ENCODE measurements at places on chromosomes 16 and 17.

- no peak overlapping the region for H3K4me3 ChIP-seq
- H3K36me3 ChIP-seq: no peaks in the 10 kb centered on the region
- no peak for DNase-seq
- no peaks in the 10 kb centered on the region for H3K4me1 ChIP-seq
These were observed 1.3 kb downstream of the USH1G start for GRCh38 chr17:74921769-74922168.

DNA sequence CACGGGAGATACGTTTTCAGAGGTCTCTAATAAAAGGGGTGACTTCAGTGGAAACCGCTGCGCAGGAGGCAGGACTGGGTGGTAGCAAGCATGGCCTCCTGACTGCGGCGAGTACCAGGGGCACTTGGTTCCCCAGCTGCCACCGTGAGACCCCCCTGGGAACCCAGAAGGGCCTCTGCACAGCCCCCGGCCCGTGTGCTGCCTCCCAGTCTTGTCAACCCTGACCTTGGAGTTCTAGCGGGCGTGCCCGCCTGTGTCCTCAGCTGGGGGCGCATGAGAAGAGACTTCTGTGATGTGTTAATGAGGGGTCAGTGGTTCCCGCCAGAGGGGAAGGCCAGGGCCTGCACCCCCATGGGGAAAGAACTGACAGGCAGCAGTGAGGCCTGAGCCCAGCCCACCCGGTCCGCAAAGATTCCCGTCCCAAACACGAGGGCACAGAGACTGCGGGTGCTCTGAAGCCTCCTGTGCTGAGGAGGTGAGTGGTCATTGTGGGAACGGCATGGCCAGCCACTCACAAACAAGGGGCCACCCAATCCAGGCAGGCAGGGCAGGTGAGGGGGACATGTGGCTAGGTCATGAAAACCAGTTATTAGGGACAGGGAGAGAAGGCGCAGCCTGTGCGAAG lies 9.4 kb downstream of the ZNF276 start:
- no peak overlapping the region for H3K27ac ChIP-seq
- no peaks in the 10 kb centered on the region for H3K4me1 ChIP-seq
- no peak for DNase-seq
- no peak overlapping the region for H3K4me3 ChIP-seq

DNA sequence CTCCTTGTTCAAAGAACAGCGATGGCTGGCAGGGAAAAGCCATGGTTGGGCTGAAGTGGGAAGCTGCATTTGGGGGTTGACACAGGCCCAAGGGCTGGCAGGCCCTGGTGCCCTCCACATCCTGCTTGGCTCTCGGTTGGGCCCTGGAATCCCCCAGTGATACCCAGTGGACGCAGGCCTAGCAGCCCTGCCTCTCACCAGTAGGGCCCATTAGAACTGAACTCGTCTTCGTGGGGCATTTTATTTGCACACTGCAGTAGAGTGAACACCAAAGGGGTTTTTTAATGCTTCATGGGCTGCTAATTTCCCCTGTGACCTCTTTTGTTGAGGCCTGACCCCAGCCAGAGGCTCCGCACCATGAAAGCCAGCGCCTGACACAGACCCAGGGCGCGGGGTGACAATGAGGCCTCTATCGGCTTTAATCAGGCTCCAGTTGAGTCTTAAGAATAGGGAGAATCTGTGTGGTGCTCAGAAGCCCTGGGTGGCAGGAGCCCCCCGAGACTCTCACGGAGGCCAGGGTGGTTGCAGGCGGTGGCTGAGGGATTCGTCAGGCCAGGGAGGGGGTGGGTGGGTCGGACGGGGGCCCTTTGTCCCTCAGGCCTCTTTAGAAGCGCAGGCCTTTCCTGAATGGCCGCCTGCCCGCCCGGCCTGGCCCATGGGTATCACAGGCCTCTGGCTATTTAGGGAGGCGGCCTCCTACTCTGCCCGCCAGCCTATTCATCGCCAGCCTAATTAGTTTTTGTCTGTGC lies 199.3 kb downstream of the NTN1 start:
- H3K27ac ChIP-seq: no peak overlapping the region
- H3K4me3 ChIP-seq: no peak overlapping the region
- no peaks in the 10 kb centered on the region for H3K27me3 ChIP-seq

GRCh38 chr16:4231367-4231766 lies 10.5 kb downstream of the SRL start:
- H3K4me3 ChIP-seq: no peak overlapping the region
- H3K36me3 ChIP-seq: no peaks in the 10 kb centered on the region
- no peaks in the 10 kb centered on the region for H3K4me1 ChIP-seq
- no peaks in the 10 kb centered on the region for H3K27me3 ChIP-seq
- no peak for DNase-seq
- H3K27ac ChIP-seq: no peak overlapping the region

GRCh38 chr16:51731160-51731559 lies 580.1 kb upstream of the SALL1 start:
- DNase-seq: no peak
- H3K36me3 ChIP-seq: no peaks in the 10 kb centered on the region
- H3K4me1 ChIP-seq: no peaks in the 10 kb centered on the region
- no peak overlapping the region for H3K27ac ChIP-seq

- H3K36me3 ChIP-seq: no peaks in the 10 kb centered on the region
- no peak overlapping the region for H3K4me3 ChIP-seq
- DNase-seq: no peak
- H3K27me3 ChIP-seq: no peaks in the 10 kb centered on the region
- no peak overlapping the region for H3K27ac ChIP-seq
- no peaks in the 10 kb centered on the region for H3K4me1 ChIP-seq
These were observed 16.8 kb downstream of the PIRT start for GRCh38 chr17:10821054-10821453.

DNA sequence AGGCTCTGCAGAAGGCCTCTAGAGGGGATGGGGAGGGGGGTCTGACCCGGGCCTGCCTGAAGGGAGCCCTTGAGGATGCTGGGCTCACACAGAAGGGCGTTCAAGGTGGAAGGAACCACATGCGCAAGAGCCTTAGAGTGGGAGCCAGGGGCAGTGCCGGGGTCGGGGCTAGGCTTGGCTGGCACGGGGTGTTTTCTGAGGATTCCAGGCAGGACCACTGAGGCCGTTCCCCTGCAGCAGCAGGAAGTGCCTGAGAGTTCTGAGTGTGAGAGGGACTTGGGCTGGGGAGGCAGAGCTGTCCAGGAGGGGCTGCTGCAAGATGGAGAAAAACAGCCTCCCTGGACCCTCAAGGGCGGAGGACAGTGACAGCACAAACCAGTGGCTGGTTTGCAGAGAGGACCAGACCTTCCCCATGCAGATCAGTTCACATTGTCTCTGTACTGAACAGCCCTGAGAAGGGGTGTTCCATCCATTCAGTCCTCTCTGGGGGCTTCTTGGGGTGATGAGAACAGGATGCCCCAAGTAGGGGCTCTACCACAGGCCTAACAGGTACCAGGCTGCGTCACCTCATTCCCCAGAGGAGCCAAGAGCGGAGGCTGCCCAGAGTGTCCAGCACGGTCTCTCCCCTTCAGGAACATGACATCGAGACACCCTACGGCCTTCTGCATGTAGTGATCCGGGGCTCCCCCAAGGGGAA lies 3.4 kb downstream of the NDRG4 start:
- DNase-seq: no peak
- no peaks in the 10 kb centered on the region for H3K36me3 ChIP-seq
- no peak overlapping the region for H3K4me3 ChIP-seq
- no peaks in the 10 kb centered on the region for H3K4me1 ChIP-seq

DNA sequence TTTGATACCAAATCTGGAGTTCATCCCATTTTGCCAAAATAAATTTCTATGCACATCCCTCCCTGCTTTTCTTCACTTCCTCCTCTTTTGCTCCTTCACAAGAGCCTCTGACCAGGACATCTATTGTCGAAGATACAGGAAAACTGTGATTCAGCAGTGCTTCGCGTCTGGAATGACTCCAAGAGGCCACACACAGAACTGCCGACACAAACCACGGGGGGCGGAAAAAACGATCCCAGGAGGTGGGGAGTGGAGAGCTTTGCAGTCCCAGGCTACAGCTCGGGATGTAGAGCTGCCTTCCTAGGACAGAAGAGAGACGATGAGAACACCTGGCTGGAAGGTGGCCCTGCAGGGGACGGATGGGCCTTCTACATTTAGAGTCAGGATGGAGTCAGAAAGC lies 102.8 kb downstream of the XYLT1 start:
- H3K36me3 ChIP-seq: no peaks in the 10 kb centered on the region
- peaks cover 80% of the 10 kb centered on the region for H3K4me1 ChIP-seq
- H3K27ac ChIP-seq: peak overlapping the region; percentile 25
- H3K27me3 ChIP-seq: no peaks in the 10 kb centered on the region
- DNase-seq: no peak

DNA sequence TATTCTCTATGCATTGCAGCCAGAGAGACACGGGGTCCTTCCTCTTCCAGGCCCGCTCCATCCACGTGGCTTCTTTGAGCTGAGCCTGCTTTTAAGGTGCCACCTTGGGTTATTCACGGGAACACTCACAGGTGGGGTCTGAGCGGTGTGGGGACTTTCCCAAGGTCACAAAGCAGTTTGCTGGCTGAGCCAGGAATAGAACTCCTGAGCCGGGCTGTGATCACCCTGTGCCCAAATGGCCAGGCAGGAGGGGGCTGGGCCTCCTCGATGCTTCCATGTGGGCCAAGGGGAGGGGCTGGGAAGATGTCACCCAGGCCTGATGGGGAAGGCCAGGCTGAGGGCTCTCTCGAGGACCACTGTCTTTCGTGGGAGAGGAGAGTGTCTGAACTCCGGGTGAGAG lies 13.0 kb upstream of the GSE1 start:
- H3K36me3 ChIP-seq: peaks cover 32% of the 10 kb centered on the region
- DNase-seq: no peak
- no peak overlapping the region for H3K4me3 ChIP-seq
- no peaks in the 10 kb centered on the region for H3K27me3 ChIP-seq

- H3K27me3 ChIP-seq: no peaks in the 10 kb centered on the region
- no peak for DNase-seq
- H3K4me3 ChIP-seq: no peak overlapping the region
- H3K27ac ChIP-seq: no peak overlapping the region
- no peaks in the 10 kb centered on the region for H3K4me1 ChIP-seq
These were observed 29.2 kb upstream of the MPHOSPH6 start for GRCh38 chr16:82199209-82199608.

DNA sequence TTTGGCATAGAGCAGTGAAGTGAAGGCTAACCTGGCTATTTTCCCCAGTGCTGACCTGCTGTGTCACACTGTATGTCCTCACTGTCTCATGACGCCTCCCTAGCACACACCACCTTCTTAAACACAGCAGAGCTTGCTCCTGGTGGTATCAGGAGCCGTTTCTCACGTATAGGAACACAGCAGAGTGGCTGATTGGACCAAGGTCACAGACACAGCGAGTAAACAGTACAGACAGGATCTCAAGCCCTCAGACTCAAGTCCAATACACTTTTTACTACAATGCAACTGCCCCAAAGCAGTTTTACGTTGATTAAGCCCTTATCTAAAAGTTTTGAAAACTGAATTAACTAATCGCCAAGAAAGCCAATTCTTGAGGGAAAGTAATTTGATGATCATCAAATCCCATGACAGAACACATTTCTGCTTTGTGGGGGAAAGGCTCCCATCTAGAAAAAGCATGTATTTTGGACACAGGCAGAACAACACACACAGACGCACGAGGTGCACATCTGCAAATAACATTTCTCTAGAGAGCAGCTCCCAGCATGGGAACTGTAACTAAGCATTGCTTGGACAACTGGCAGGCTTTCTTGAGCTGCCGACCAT lies 15.2 kb downstream of the ARHGAP17 start:
- H3K27me3 ChIP-seq: no peaks in the 10 kb centered on the region
- no peaks in the 10 kb centered on the region for H3K36me3 ChIP-seq
- DNase-seq: no peak
- no peak overlapping the region for H3K27ac ChIP-seq
- H3K4me1 ChIP-seq: no peaks in the 10 kb centered on the region
- no peak overlapping the region for H3K4me3 ChIP-seq
